Lower lobe of right lung (tissue), 2 donors: ENCODE measurements at places on chromosomes 7 and 10. TPM values are rescaled to one million over a fixed set of nuclear protein-coding genes. Genes with fewer than 3 reads are reported as not detected.

DNA sequence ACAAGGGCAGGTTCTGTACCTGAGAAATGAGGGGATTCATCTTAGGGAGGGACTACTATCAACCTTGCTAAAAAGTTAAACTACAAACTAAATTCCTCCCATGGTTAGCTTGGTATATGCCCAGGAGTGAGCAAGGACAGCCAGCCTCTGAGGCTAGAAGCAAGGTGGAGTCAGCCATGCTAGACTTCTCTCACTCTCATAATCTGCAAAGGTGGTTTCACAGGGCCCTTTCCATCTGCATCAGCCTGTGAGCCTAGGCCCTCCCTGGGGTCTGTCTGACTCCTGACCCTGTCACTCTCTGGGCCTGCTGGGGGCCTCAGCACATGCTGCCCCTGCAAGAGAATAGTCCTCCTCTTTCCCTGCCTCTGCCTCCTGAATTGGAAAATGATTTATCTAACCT, 66.1 kb downstream of the ABCA13 start:
- DNase-seq, result no peak

DNA sequence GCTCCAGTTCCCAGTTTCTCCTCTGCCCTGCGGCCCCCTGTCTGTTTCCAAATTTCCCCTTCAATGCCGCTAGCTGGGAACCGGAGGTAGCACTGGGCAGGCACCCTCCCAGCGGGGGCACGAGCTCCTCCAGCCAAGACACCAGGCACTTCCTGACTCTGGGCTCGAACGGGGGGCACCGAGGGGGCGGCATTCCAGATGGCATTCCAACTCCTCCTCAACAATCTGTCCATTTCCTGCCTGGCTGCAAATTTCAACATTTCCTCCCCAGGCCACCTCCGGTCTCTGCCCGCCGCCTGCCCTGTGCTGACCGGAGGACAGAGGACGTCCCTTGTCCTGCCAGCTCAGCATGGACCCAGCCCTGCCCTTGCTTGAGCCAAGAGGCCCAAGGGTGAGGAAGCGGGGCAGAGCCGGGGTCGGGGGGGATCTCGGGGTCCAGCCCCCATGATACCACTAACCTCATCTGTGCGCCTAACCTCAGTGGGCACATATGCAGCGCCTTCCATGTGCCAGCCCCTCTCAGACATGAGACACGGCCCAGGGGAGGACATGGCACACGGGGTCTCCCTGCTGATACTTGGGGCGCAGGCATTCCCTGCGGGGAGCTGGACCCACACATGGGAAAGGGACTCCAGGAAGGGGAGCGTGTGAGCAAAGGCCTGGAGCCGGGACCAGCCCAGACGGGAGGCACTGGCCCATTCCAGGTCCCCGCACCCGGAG, 58.0 kb downstream of the PDGFA start:
- DNase-seq, result peak; percentile 41

DNA sequence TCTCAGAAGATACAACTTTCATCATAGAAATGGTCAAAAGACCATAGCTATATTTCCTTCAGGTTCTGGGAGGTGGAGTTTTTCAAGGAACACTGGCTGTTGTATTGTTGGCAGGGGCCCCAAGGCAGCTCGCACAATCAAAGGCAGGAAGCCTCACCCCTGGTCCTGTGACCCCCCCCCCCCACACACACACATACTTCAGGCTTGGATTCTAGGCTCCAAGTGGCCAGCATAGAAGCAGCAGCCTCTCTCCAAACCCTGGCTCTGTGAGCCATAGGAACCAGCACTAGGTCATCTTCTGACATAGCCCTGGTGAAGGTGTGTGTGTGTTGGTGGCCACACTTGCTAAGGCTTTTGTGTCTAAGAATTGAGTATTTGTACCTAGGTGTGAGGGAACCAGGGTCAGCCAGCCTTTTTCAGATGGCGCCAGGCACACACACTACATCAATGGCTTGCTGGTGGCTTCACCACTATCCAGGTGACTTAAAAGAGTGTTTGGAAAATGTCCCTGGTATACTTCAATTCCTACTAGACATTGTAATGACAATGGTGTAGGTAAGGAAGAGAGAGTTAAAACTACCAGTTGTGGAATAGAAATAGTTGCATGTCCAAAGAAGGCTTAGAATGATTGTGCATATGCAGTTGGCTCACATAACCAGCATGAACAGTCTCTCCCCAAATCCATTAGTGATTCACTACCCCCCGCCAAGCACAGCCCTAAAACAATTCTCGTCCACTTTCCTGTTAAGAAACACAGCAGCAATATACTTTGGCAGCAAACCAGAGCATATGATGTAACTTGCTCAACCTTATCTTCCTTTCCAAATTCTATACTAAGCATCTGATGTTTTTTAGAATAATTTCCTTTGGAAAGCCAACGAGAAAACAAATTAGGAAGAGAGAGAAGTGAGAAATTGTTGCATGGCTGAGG, 91.3 kb downstream of the AVL9 start:
- no peak for DNase-seq

DNA sequence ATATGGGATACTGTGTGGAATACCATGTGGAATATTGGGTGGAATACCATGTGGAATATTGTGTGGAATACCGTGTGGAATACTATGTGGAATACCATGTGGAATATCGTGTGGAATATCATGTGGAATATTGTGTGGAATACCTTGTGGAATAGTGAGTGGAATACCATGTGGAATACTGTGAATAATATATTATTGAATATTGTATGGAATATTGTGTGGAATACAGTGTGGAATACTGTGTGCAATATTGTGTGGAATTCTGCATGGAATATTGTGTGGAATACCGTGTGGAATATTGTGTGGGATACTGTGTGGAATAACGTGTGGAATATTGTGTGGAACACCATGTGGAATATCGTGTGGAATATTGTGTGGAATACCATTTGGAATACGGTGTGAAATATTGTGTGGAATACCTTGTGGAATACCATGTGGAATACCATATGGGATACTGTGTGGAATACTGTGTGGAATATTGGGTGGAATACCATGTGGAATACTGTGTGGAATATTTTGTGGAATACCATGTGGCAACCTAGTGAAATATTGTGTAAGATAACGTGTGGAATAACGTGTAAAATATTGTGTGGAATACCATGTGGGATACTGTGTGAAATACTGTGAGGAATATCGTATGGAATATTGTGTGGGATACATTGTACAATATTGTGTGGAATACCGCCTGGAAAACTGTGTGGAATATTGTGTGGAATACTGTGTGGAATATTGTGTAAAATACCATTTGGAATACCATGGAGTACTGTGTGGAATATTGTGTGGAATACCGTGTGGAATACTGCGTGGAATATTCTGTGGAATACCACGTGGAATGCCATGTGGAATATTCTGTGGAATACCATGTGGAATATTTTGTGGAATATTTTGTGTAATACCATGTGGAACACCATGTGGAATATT, 133.9 kb upstream of the CHST15 start:
- no peak for DNase-seq

- no peak for DNase-seq
Observed at GRCh38 chr7:116871061-116871700, 8.8 kb downstream of the CAPZA2 start.

The ZMIZ1 gene
- total RNA-seq, result 102 TPM

The WNT8B gene
- total RNA-seq, result 0.18 TPM

The NKX2-3 gene
- total RNA-seq, result not detected
